Fibroblast of mammary gland (primary cell): ENCODE measurements at places on chromosomes 11 and 22.
A peak's percentile ranks its signal among the peaks of the same experiment; 100 is the strongest.

DNA sequence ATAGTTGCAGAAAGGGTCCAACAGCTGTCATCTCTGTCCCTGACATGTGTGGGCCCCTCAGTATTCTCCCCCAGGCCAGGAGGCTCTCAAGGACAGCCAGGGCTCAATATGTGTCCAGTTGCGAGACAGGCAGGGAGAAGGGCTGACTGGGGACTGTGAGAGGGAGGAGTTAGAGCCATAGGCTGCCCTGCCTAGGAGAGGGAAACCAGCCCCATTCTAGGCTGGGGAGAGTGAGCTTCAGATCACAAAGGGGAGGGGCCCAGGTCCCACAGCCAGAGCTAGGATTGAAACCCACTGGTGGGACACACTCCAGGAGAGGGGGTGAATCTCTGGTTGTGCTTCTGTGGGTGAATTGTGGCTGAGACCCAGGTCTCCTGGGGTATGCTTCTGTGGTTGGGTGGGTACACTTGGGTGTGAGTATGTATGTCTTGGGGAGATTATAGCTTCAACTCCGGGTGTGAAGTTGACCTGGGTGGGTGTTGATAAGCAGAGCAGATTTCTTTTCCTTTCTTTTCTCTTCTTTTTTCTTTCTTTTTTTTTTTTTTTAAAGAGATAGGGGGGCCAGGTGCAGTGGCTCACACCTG, 2.1 kb upstream of the CARNS1 start:
- no peak for DNase-seq

- peak; percentile 31 for DNase-seq
Observed at GRCh38 chr22:23401111-23401909, 178.8 kb downstream of the IGLL1 start.

GRCh38 chr11:16347928-16348685, 8.2 kb downstream of the SOX6 start:
- peak; percentile 0 for DNase-seq

DNA sequence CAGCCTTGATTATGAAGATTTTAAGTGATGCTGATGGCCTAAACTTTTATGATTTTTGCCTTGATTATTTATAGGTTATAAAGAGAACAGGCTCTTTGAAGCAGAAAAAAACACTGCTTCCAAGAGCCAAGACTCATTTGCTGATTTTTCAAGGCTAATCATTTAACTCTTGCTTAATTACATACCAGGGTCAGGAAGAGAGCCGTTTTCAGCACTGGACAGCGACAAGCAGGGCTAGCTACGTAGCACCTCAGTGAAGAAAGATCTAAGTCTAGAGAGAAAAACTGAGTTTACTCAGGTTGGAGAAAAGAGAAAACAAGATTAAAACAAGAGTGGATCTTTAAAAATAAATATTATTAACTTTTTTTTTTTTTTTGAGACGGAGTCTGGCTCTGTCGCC, 615.4 kb upstream of the B3GAT1 start:
- DNase-seq: peak; percentile 27

DNA sequence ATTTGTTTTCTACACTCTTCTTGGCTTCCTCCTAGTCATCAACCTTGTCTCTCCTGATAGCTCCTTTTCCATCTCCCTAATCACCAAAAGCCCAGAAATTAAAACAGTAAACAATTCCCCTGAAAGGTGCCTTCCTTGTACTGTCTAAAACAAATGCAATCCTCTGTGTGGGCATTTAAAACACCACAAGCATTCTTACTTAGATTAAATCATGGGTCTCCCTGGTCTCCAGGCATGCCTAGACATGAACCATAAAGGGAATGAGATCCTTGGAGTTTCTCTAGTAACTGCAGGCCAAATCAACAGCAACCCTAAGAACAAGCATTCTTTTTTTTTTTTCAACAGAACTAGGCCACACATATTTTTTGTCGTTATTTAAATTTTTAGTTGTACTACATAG, 1.9 kb downstream of the BTG4 start:
- no peak for DNase-seq

- no peak for DNase-seq
Observed at GRCh38 chr11:8164746-8165145, 4.1 kb downstream of the RIC3 start.

- DNase-seq: no peak
Observed at GRCh38 chr22:35400501-35400790, 506 bp downstream of the MCM5 start.

- DNase-seq: peak; percentile 16
Observed at GRCh38 chr11:63212742-63213141, 30.7 kb downstream of the SLC22A25 start.
